NCI-H2227 treated with DMSO at 0.1 percent for 48 hours (cell line): ENCODE measurements at places on chromosomes 11 and 22.

GRCh38 chr22:23237841-23238240, 57.5 kb downstream of the BCR start:
- no peak for DNase-seq

GRCh38 chr11:88357323-88358039, 19.9 kb upstream of the CTSC start:
- no peak for DNase-seq

DNA sequence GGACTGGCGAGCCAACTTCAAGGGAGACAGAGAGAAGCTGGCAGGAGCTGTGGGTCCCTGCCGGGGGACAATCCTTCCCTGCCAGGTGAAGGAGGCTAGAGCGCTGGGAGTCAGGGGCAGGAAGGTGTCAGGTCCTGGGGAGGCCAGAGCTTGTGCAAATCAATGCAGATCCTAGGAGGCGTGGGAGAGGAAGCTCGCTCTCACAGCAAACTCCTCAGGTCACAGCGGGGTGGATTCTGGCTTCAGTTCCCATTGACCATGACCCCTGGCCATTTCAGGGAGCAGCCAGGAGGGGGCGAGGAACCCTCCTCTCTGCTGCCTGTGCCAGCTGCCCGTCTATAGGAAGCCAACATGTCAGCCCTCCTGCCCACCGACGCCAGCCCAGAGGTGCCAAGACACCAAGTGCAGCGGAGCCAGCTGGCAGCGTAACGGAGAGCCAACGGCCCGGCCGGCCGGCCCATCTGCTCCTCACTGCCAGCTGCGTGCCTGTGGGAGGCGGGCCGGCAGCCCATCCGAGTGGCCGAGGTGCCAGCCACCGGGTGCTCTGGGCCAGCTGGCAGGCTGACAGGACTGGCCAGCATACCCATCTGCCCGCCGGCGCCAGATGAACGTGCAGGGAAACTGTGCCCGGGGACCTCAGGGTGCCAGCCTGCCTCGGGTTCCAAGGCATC, 374.8 kb downstream of the MIAT start:
- no peak for DNase-seq

DNA sequence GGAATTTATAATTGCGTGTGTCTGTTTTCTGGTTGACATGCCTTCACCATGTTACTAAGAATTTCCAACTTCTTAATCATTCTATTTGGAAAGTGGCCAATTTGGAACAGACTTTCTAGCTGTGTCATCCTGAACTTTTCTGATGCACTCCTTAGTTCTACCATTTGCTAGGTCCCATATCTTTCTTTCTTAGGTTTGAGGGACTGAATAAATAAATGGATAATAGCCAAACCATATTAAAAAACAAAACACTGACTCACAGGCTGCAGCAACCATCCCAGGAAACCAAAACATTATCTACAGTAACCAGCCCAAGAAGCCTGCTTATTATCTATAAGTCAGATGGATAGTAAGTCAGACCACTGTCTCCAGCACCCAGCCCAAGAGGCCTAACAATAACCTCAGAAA, 57.5 kb upstream of the PLET1 start:
- DNase-seq = no peak

- no peak for DNase-seq
These were observed 4.9 kb downstream of the ZFTA start for GRCh38 chr11:63763496-63764339.

- DNase-seq = no peak
These were observed 32.6 kb downstream of the PRDM11 start for GRCh38 chr11:45178890-45179671.

- DNase-seq = no peak
These were observed 117.3 kb upstream of the PLET1 start for GRCh38 chr11:112377946-112378345.

DNA sequence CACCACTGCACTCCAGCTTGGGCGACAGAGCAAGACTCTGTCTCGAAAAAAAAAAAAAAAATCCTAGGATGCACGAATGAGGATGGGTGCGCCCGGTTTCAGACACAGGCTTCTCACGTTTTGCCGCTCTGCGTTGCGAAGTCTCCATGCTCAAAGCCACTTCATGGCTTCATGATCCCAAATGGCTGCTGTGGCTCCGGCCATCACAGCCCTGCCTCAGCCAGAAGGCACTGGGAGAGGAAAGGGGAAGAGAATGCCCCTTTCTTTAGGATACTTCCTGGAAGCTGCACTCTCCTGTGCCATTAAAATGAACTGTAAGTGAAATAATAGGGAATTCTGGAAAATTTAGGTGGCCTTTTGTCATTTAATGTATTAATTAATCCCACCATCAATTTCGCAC, 116.4 kb upstream of the ANO1 start:
- DNase-seq = no peak

- DNase-seq = no peak
These were observed 1.2 kb upstream of the PDE3B start for GRCh38 chr11:14642453-14642852.

- DNase-seq = peak; percentile 25
These were observed 7.7 kb downstream of the LHFPL7 start for GRCh38 chr22:24938741-24939341.

- DNase-seq = no peak
These were observed 66.7 kb downstream of the SEZ6L start for GRCh38 chr22:26235792-26236487.

DNA sequence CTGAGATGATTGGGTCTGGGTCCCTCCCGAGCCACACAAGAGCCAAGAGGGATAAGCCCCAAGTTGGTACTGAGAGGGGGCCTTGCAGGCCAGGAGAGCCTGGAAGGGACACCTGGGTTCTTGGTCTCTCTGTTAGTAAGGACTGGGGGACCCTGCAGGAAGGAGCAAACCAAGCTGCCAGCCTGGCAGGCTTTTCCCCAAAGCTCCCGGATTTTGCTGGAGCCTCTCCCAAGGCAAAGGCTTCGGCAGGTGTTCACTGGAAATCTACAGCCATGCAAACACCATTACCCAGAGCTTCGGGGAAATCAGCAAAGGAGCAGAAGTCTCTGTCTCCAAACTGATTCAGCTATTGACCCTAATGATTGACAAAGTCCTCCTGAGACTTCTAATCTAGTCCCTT, 527.9 kb downstream of the BUD13 start:
- DNase-seq = no peak

GRCh38 chr22:30336752-30337460, 10.2 kb upstream of the TBC1D10A start:
- no peak for DNase-seq

- DNase-seq = no peak
These were observed 354.4 kb downstream of the BRD1 start for GRCh38 chr22:49473286-49473685.

DNA sequence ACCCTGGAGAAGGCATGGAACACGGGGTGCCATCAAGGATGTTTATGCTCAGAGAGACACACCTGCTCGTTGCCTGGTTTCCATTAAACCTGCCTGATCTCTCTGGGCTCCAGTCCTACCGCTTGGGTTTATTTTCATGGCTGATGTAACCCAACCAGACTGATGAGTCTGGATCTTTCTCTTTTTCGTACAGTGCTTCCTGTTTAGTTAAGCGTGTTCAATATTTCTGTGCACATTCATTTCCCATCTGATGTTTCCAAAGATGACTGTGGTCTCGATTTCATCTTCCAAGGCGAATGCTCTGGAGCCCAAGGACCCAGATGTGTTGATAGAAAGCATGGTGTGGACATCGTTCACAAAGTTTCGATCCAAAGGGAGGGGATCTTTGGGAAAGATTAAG, 84.3 kb downstream of the SNX19 start:
- DNase-seq = no peak

DNA sequence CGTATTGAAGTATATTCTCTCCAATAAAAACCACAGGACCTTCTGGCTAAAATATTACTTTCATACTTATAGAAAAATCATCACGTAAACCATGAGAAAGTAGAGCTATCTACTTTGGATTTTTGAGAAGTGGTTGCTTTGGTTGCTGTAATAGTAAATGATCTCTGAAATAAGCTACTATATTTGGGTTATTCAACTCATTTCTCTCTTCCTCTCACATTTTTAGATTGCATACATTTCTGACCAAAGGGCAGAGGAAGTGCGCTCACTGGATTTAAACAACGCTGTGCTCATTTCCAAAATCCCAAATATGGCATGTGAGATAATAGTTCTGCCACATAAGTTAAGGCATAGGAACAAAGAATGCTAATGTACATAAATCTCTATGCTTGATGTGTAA, 357.0 kb downstream of the LRRC4C start:
- no peak for DNase-seq

GRCh38 chr11:85821636-85822035, 10.7 kb upstream of the SYTL2 start:
- no peak for DNase-seq

DNA sequence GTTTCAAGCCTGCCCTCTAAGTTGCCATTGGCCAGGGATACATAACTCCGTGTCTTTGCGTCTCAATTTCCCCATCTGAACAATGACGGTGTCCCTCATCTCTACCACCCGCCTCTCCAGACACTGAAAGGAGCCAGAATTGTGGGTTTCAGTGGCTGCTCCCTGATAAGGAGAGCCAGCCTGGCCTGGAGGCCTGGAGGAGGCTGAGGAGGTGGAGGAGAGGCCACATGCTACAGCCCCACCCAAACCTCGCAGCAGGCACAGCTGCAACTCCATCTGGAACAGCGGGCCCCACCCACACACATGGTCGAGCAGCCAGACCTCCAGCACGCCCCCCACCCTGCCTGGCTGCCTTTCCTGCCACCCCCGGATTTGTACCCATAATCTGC, 34.4 kb upstream of the CD82 start:
- DNase-seq = no peak

- DNase-seq = no peak
These were observed 62.2 kb upstream of the TENM4 start for GRCh38 chr11:79503028-79503427.

GRCh38 chr11:129814244-129815014, 1.2 kb upstream of the TMEM45B start:
- DNase-seq = no peak

- DNase-seq = no peak
These were observed 86.7 kb upstream of the IZUMO1R start for GRCh38 chr11:94217705-94218104.

DNA sequence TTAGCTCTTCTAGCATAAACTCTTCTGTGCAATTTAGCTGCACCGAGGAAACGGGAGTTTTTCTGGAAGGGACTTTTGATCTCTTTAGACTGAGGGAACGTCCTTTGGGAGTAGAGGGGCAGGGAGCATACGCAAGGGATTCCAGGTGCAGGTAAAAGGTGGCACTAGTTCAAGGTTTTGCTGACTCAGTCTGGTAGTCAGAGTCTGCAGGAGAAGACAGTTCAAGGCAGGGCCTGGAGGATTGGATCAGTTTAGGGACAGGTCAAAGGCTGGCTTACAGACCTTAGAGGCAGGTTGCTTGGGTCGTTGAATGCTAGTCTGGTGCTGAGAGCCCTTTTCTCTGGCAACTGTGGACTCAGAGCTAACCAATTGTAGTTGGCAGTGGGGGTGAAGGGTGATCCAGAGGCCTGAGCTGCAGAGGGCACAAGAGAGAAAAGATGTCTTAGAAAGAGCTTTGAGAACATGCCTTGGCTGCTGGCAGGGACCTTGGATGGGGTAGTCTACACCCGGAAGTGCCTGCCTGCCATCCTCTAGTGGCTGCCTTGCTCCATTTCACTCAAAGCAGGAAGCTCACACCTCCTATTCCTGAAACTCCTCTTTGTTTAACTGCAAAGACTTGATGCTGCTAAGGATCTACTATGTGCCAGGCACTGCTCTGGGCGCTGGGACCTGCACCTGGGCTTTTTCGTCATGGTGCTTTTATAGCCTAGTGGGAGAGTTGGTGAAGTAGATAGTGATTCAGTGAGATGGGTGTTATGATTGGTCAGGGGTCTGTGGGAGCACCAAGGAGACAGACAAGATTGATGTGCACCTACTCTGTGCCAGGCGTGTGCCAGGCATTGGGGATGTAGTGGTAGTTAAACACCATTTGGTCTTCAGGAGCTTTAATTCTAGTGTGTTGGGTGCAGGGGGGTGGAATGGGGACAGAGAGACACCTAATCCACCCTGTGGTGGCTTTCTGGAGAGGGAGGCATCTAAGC, 17.1 kb downstream of the MIAT start:
- DNase-seq = no peak

DNA sequence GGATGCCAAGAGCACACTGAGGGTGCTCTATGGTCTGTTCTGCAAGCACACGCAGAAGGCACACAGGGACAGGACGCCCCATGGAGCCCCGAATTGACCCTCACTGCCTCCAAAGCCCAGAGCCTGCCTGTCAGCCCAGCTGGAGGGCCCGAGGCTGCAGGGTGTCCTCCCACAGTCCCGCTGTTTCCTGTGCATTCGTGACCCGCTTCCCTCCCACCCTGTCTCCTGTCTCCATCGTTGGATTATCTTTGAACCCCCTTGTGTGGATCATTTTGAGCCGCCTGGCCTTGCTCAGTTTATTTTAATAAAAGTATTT, 25.6 kb downstream of the PARVG start:
- no peak for DNase-seq

- no peak for DNase-seq
These were observed 10.4 kb upstream of the CDC42BPG start for GRCh38 chr11:64854534-64855502.

- DNase-seq = no peak
These were observed 89.2 kb upstream of the NCAM1 start for GRCh38 chr11:112871909-112872500.
